ENCODE measurements at places on chromosomes 13 and 19.

- DNase-seq = no peak
These were observed 38.1 kb downstream of the RNF17 start for GRCh38 chr13:24802074-24802473.

DNA sequence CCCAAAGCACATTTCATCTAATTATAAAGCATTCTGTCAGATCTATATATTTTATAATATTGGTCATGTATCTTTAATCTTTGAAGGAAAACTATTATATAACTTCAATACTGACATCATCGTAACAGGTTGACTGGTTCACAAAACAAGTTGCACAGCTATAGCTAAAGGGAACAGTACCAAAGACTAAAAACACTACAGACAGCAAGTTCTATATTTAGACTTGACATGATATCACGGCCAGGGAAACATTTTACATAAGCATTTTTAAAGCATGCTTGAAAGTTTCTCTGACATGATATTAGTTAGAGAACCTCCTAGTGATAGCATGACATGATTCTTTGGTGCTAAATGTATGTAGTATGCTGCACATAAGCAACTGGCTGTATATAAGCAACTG lies 182.5 kb downstream of the NDFIP2 start:
- DNase-seq = no peak

DNA sequence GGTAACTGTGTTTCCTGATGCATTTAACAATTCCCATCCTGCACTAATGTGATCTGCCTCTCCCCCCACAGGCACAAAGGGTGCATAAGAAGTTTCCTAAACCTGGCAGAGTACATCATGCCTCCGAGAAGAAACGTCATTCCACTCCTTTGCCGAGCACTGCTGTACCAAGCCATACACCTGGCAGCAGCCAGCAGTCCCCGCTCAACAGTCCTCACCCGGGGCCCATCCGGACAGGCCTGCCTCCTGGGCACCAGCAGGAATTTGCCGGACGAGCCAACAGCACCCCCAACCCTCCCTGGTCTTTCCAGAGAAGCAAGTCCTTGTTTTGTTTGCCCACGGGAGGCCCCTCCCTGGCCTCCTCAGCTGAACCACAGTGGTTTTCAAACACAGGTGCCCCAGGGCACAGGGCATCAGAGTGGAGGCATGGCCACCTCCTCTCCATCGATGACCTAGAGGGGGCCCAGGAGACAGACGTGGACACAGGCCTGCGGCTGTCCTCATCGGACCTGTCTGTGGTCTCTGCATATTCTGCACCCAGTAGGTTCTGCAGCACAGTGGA lies 58.3 kb downstream of the FAM124A start:
- no peak for DNase-seq

DNA sequence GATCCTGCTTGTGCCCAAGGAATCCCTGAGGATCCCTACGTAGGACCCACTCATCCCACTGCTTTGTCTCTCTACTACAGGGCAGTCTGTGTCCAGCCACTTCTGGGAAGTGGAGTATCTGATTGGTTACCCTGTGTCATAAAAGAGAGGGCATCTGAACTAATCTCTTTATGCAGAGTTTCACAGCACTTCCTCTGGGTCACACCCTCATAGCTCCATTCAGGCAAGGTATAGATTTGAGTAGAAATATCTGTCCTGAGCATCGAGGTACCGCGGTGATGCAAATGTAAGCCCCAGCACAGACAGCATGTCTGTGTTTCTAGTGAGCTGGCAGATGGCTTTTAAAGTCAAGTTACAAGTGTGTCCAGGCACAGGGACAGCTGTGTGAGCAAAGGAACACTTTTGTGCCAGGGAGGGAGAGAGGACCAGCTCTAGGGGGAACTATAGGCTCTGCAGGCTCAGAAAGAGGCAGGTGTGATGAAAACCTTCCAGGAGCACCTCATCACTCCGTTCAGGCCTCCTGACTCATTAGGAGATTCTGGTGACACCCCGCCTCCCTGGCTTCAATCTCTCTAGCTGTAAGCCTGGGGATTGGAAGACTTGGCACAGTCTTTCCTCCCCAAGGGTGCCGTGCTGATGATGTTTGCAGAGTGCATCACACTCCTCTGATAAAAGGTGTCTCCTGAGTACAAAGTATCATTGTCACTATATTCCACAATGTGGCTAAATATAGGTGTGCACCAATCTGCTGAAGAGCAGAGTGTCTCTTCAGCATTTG lies 84.3 kb upstream of the UBL3 start:
- no peak for DNase-seq

- no peak for DNase-seq
These were observed 6.1 kb downstream of the CHERP start for GRCh38 chr19:16536130-16536529.

DNA sequence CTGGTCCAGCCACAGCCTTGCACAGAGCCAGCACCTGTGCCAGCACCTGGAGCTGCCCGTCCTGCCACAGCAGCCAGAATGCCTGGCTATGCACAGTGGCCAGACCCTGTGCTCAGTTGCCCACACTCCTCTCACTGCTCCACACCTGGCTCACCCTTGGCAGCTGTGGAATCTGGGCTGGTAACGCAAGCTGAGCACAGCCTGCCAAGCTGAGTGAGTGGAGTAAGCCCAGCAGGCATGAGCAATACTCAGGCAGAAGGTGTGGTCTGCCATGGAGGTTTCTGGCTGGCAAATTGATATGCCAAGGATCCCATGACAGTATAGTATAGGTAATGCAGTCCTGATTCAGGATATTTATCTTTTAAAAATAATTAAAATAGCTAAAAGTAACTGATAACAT lies 122.2 kb downstream of the PCDH9 start:
- DNase-seq = no peak

- no peak for DNase-seq
These were observed 7.6 kb downstream of the FNDC3A start for GRCh38 chr13:48983331-48983730.

- DNase-seq = no peak
These were observed 71.3 kb downstream of the KLF12 start for GRCh38 chr13:74062933-74063332.

DNA sequence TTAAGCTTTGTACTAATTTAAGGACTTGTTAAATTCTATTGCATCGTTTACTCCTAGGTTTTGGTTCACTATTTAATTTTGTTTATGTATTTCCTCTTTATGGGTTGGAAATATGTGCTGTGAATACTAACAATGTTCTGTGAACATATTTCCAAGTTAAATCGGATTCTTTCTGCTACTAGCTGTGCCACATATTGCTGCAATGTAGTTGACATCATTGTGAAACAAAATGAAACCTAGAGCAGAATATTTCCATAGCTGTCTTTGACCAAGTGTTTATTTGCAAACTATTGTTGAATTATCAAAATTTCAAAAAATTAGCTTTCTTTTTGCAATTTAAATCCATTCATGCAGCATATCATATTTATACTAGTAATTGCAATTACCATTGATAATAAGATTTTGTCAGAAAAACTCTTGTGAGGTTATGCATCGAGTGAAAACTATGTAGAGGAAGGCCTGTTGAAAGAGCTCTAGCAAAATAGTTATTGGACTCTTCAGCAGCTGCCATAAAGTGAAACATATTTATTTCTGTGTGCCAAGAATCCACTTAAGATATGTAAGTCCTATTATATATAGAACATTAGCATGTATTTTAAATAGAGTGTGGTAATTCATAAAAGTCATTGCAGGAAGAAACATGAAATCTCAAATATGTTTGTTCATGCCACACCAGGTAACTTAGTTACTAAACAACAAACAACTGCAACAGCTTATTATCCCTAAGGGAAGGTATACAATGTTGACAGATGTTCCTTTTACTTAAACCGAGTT lies 575.1 kb downstream of the SLITRK6 start:
- DNase-seq = no peak

DNA sequence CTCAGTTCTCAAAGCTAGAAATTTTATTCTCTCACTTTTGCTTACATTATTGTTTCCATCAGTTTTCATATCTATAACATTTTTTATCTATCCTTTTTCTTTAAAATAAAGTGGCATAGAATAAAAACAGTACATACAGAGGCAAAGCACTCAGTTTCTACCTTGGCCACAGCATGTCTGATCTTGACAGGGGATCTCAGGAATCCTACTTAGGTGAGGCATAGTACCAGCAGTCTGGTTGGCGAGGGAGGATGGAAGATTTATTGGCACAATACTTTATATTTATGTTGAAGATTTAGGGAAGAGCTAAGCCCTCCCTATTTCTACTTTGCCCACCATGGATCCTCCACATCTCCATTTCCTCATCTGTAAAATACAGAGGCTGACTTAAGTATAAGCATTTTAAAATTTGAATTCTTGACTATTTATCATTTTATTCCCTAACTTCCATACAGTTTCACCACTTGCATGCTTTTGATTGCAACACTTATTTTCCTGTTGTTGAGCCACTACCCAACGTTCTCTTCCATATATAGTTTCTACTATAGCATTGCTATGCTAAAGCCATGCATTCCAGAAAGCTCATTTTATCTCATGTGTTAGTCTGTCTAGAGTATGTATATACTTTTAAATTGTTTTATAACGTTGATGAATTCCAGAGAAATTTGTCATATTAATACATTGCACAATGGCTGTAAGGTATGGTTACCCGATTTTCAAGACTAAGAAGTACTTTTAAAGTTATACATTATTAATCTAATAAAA lies 506.7 kb downstream of the KCTD12 start:
- DNase-seq = no peak

DNA sequence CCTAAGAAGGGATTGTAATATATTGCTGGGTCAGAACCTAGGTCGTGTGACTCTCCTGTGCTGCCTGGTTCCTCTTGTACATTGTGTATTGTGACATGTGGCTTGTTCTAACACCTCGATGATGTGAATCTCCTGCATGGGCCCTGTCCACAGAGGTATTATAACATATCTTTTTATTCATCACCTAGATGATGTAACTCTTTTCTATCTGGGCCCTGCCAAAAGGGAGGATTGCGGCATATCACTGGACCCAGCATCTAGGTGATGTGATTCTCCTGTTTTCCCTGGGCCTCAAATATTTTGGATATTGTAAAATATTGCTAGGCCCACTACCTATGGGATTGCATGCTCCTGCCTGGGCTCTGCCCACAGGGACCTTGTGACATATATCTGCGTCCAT lies 33.4 kb upstream of the ZNF254 start:
- no peak for DNase-seq

DNA sequence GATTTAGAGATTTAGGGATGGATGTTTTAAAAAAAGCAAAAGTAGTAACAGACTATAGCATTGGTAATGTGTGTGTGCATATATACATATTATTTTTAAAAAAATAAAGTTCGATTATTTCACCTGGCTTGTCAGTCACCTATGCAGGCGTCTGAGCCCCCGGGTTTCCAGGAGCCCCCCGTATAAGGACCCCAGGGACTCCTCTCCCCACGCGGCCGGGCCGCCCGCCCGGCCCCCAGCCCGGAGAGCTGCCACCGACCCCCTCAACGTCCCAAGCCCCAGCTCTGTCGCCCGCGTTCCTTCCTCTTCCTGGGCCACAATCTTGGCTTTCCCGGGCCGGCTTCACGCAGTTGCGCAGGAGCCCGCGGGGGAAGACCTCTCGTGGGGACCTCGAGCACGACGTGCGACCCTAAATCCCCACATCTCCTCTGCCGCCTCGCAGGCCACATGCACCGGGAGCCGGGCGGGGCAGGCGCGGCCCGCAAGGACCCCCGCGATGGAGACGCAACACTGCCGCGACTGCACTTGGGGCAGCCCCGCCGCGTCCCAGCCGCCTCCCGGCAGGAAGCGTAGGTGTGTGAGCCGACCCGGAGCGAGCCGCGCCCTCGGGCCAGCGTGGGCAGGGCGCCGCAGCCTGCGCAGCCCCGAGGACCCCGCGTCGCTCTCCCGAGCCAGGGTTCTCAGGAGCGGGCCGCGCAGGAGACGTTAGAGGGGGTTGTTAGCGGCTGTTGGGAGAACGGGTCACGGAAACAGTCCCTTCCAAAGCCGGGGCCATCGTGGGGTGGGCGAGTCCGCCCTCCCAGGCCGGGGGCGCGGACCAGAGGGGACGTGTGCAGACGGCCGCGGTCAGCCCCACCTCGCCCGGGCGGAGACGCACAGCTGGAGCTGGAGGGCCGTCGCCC lies 840 bp upstream of the CCNA1 start:
- no peak for DNase-seq

DNA sequence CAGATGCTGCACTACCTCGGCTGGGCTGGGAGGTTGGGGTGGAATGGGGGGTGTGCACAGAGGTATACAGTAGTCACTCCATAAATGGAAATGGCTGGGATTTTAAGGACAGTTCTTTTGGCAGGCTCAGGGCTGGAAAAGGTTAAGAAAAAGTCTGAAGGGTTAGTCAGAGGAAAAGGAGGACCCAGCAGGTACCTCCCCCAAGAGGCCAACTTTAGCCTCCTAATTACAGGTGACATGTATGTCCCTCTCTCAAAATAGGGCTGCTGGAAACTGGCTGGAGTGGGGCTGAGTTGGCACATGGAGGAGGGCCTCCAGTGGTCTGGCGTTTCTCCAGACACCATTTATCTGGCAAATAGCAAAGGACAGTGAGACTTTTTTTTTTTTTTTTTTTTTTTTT lies 994 bp downstream of the CCDC194 start:
- DNase-seq = no peak

- DNase-seq = no peak
These were observed 30.1 kb downstream of the GSX1 start for GRCh38 chr13:27822258-27822872.

DNA sequence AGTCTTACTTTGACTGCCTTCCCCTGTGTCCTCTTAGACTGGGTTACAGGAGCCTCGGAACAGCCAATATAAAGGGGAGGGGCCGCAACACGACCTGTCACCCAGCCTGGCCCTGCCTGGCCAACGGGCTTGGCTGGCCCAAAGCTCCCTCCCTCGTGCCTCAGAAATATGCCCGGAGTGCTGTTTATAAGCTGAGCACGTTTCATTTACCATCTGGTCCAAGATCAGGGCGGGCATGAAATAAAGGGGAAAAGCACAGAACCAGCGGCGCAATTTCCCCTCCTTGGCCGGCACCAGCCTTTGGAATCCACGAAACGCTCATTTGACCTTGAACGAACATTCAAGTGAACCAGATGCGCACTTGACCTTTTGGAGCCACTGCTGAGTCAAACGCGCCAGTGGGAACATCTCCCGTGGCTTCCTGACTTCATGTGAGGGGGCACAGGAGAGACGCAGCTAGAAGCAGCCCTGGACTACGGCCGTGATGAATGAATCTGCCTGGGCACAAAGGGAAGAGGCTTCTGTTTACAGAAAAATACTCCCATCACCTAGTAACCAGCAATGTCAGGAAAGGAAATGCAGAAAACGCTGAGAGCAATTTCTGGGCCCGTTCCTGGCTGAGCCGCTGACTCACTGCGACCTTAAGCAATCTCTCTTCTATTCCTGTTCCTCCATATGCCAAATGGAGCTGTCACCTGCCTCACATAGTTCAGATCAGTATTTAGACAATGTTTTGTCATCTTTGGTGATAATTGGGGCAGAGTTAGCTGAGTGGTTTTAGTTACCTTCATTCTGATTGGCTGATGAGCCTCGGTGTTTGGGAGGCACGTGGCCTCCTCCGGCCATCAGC lies 53.3 kb downstream of the RFX2 start:
- no peak for DNase-seq

DNA sequence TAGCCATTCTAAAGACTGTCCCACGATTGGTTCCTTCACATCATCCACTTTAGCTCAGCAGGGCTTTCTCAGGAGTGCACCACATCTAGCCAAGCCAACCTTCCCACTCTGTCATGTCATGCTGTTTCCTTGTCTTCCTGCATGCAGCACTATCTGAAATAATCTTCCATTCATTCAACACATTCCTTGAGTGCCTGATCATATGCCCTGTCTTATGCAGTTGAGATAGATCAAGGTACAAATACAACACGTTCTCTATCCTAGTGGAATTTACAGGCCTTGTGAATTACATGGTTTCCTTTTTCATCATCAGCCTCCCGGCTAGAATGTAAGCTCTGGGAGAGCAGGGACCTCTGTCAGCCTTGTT lies 6.8 kb upstream of the MRPS31 start:
- no peak for DNase-seq
